ENCODE measurements at places on chromosomes 1 and 21.

- no peak for DNase-seq
Measured at GRCh38 chr21:43343095-43343991, 83.6 kb downstream of the SIK1 start.

DNA sequence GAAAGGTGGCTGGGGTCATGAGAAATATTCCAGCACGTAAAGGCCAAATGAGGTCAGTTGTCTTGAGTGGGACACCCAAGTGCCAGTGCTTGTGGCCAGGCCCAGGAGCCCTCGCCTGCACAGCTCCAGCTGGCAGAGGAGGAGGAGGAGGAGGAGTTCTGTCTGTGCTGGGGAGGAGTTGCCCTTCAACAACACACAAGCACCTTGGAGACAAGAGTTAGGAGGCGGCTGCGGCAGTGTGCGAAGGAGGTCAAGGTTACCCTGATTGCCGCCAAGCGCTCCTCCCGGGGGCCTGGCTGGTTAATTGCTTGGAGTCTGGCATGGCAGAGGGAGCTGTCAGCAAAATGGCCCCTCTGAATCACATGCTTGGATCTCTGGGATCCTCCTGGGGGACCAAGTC lies 45.1 kb downstream of the GRIK3 start:
- peak; percentile 11 for DNase-seq

- no peak for DNase-seq
Measured at GRCh38 chr1:89930579-89930978, 64.3 kb upstream of the ZNF326 start.

GRCh38 chr1:31980835-31981455 lies 32.7 kb upstream of the KHDRBS1 start:
- DNase-seq = no peak

DNA sequence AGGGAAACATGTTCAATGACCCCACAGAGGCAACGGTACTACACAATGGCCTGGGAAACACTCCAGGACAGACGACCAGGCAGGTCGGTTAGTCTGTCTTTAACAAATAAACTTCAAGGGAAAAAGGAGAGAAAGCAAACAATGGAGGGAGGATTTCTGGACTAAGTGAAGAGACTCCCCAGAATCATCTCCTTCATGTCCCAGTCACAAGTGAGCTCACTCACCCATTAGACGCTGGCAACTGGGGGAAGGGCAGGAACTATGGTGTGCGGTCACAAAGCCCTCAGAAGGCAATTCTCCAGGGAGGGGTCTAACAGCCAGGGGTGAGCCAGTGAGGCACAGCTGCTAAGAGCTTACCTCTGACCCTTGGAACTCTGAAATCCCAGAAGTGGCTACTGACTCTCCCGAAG lies 55.7 kb upstream of the NADK start:
- no peak for DNase-seq

- no peak for DNase-seq
Measured at GRCh38 chr1:162674034-162674608, 41.9 kb downstream of the DDR2 start.

GRCh38 chr1:113792471-113792870 lies 19.8 kb downstream of the RSBN1 start:
- no peak for DNase-seq

DNA sequence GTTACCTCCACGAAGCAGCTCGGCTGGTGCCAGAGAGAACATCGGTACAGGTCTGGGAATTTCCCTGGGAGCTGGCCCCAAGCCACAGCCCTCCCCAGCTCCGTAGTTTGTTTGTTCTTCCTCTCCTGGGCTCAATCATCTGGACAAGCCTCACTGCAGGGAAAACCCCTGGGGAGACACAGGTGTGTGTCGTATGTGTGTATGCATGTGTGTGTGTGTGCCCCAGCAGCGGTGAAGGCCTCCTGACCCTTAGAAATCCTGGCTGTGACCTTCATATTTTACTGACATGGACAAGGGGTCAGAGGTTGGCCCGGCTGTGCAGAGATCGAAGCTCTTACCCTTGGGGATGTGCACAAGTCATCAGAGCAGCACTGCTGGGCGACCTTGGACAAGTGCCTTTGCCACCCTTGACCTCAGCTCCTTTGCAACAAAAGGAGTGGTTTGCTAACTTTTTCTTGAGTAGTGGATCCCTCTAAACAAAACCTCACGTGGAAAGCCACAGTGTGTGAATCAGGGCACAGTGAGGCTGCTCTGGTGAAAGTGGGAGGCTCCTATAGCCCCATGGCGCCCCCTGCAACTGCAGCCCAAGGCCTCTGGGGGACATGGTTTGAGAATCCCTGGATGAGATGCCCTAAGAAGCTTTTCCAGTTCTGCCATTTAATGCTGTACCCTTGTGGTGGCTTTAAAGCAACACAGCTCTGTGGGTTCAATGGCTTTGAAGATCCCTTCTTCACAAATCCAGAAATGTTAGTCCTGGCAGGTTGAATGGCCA lies 12.3 kb upstream of the IL22RA1 start:
- DNase-seq = no peak

Data from SK-N-DZ (cell line).